ENCODE measurements at places on chromosomes 4 and X.

- no peak for DNase-seq
Observed at GRCh38 chr4:165360041-165360695, 18.6 kb upstream of the CPE start.

GRCh38 chr4:18850867-18851266, 829.3 kb upstream of the LCORL start:
- DNase-seq: no peak

GRCh38 chrX:110143454-110144210, 140.7 kb downstream of the TMEM164 start:
- no peak for DNase-seq

DNA sequence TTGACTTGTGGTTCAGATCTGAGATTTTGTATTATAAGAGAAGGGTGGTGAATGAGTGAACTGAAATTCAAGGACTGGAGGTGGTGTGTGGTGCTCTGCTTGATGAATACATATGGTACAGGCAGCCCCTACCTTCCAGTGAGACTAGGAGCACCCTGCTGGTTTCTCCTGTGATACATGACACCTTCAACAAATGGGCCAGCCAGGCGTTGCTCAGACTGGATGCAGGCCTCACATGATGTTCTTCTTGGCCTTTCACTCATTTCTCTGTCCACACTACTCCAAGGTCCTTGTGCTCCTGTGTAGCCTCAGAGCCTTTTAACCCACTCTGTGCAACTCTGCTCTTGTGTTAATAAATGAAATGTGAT, 67.2 kb downstream of the FNIP2 start:
- no peak for DNase-seq

DNA sequence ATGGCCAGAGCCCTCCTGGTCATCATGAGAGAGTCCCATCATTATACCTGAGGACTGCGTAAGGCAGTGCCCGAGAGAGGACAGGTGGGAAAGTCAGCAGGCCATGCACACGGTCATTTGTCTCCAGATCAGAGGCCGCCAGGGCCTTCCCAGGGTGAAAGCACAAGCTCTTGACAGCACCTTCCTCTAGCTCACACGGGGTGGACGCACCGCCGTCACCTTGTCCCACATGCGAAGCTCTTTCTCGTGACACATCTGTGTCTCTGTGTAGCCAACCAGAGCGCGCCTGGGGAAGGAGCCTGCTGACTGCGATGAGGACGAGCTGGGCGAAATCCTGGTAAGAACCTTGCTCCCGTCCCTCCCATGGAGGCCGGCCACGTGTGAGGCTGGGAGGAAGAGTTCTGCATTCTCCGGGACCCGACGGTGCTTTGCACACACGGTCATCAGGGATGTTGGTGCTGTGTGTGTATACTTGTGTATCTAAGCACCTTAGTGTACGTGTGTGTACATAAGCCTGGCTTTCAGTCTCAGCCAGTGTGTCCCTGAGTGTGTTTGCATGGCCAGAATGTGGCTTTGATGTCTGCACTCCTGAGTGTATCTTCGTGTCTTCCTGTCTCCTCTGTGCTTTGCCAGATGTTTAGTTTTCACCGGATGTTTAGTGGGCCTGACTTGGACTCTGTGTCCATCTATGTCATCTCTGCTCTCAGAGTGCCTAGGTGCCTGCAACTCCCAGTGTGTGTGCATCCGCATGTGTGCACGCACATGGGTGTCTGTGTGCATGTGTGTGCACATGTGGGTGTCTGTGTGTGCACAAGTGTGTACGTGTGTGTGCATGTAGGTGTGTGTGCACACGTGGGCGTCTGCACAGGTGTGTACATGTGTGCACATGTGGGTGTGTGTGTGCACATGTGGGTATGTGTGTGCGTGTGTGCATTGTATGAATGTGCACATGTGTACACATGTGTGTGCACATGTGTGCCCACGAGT, 15.1 kb downstream of the ATP5ME start:
- no peak for DNase-seq

- DNase-seq: no peak
Observed at GRCh38 chr4:1172228-1172851, at the start of gene SPON2. Gene SPON2, minus strand, starts transcription at chr4:1172583.

GRCh38 chr4:113582737-113583136, 178.8 kb downstream of the CAMK2D start:
- no peak for DNase-seq

- DNase-seq: no peak
Observed at GRCh38 chrX:10195425-10195824, 38.6 kb downstream of the CLCN4 start.

GRCh38 chr4:11106759-11107158, 321.9 kb downstream of the HS3ST1 start:
- DNase-seq: no peak
